Stimulated activated CD8-positive, alpha-beta memory T cell treated with anti-CD3 and anti-CD28 coated beads, Interleukin-4, amount 100 ng/mL, for 4 hours (primary cell): ENCODE measurements at places on chromosomes 13 and 19.

DNA sequence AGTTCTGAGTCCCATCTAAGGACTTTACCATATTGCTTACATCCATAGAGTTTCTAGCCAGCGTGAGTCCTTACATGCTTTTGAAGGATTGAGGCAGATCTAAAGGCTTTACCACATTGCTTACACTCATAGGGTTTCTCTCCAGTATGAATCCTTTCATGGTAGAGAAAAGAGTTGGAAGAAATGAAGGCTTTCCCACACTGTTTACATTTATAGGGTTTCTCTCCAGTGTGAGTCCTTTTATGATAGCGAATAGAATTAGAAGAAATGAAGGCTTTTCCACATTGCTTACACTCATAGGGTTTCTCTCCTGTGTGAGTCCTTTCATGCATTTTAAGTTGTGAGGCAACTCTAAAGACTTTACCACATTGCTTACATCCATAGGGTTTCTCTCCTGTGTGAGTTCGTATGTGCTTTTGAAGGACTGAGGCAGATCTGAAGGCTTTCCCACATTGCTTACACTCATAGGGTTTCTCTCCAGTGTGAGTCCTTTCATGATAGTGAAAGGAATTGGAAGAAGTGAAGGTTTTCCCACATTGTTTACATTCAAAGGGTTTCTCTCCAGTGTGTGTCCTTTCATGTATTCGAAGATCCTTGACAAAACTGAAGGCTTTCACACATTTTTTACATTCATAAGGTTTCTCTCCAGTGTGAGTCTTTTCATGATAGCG, 8.4 kb upstream of the ZNF433 start:
- DNase-seq, result no peak

DNA sequence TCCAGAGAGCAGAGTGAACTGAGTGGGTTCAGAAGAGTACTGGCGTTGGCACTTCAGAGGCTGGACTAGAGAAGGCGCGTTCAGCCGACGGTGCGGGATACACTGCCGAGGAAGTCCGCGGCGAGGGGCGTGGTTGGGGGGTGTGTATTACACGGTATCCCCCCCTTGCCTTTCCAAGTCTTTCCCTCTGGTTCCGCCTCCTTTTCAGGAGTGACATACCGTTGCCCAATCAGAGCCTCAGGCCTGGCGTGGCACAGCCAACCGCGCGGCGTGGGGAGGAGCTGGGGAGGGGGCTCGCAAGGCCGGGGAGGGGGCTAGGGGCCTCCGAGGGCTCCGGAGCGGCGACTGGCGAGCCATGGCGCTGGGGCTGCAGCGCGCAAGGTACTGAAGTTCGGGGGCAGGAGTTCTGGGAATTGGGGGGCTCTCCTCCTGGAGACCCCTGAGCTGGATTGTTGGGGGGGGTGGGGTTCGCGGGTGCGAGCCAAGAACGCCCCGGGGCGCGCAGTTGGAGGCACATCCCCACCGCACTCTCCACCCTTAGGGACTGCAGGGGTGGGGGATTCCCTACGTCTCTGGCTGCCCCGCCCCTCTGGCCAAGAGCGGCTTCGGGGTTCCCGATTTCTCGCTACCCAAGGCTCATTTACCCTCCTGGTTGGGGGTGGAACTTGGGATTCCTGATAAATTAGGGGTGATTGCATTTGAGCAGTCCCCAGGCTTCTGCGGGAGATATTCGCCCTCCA, at the start of gene HIF3A:
HIF3A (plus strand) TSS at position 321 of the 740 bp plus-strand sequence; CDS start at position 356, 35 bp downstream.
- DNase-seq, result no peak

DNA sequence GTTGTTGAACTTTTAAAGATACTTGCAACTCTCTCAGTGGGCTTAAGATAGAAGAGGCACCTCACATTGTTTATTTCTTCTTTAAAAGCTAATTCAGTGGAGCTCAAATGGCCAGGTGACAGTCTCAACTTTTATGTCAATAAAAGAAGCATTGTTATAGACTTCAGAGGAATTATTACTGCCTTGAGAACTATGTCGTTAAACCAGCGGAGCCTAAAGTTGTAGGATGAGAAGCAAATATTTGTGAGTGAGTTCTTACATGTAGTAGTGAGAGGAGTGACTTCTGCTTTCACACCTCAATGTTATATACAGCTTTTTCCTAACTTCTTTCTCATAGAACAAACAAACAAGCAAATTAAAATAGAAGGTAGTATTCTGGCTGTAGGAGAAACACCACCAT, 31.2 kb upstream of the DGKH start:
- DNase-seq, result no peak

GRCh38 chr13:59774491-59774971, 389.2 kb downstream of the DIAPH3 start:
- no peak for DNase-seq

- no peak for DNase-seq
These were observed 25.7 kb downstream of the CEBPG start for GRCh38 chr19:33399081-33399744.

GRCh38 chr19:10228393-10228792, 2.7 kb downstream of the S1PR2 start:
- DNase-seq, result no peak

DNA sequence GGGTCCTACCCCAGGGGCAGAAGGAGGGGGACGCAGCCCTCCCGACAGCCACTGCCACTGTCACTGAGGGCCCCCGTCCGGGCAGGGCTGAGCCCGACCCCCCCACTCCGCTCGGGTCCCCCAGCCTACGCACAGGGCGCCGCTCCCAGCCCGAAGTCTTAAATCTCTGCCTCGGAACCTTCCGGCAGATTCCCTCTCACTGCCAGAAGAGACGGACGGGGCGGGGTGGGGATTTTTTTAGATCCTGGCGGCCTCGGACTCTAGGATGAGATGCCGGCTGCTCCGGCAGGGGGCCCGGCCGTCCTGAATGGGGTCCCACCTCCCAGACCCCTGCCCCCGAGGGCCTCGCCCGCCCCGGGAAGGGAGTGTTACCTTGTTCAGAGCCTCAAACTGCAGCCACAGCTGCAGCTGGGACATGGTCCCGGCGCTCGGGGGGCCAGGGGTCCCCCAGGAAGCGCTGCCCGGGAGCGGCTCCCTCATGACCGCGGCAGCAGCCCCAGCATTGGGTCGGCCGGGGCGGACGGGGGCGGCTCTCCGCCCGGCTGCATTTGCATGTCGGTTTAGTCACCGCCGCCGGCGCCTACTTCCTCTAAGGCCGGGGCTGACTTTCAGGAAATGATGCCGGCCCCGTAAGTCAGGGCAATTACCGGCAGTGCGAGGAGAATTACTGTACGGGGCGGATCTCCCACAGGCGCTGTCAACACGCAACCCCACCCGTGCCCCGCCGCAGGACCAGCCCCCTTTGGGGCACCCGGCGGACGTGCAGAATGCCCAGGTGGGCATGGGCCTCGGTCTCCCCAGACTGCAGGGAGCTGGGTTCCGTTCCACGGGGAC, 28.1 kb downstream of the GPX4 start:
- peak; percentile 78 for DNase-seq
